Fibroblast of lung (primary cell): ENCODE measurements at places on chromosomes 7 and 10.

GRCh38 chr10:49025347-49025983 lies 85.8 kb upstream of the LRRC18 start:
- no peaks in the 10 kb centered on the region for H3K36me3 ChIP-seq
- H3K4me1 ChIP-seq = no peaks in the 10 kb centered on the region
- no peak for DNase-seq
- H3K27me3 ChIP-seq = no peaks in the 10 kb centered on the region
- no peak overlapping the region for H3K27ac ChIP-seq
- H3K4me3 ChIP-seq = no peak overlapping the region

- H3K27ac ChIP-seq = no peak overlapping the region
- no peaks in the 10 kb centered on the region for H3K36me3 ChIP-seq
- H3K4me1 ChIP-seq = peaks cover 7% of the 10 kb centered on the region
- H3K27me3 ChIP-seq = no peaks in the 10 kb centered on the region
Observed at GRCh38 chr7:116329686-116330503, 119.6 kb downstream of the TES start.

DNA sequence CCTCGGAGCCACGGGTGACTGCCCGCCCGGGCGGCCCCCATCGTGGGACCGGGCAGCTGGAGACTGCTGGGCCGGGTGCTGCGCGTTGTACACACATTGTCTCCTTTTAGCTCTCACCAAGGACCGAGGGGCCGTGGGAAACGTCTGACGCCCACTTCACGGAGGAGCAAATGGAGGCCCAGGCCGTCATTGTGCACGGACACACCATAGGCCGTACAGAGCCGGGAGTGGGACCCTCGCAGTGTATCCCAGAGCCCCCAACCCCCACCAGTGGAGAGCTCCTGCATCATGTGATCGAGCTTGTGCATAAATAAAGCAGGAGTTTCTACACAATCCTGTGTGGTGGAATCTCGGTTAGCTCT lies 722 bp downstream of the DENND10 start:
- peak overlapping the region; percentile 75 for H3K4me3 ChIP-seq
- no peak overlapping the region for H3K27ac ChIP-seq
- H3K36me3 ChIP-seq = no peaks in the 10 kb centered on the region
- peak; percentile 18 for DNase-seq

DNA sequence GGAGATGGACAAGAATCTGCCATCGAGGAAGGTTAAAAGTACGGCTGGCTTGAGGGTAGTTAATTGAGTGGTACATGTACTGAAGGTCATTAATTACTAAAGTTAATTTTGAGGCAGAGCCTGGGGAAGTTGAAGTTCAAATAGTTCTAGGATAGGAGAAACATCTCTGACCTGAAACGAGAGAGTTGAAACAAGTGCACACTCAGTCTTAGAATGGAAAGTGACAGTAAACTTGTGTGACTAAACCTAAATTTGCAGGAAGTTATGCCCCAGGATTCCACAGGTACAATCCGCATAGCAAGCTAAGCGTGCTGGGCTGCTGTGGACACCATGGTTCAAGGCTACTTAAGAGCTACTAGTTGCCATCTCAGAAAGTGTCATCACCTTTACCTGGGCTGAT lies 209.9 kb downstream of the CHCHD3 start:
- no peak overlapping the region for H3K27ac ChIP-seq
- no peaks in the 10 kb centered on the region for H3K36me3 ChIP-seq
- no peak overlapping the region for H3K4me3 ChIP-seq
- no peak for DNase-seq

- peak; percentile 53 for DNase-seq
- H3K4me1 ChIP-seq = no peaks in the 10 kb centered on the region
- H3K27ac ChIP-seq = no peak overlapping the region
- no peaks in the 10 kb centered on the region for H3K27me3 ChIP-seq
- no peak overlapping the region for H3K4me3 ChIP-seq
Observed at GRCh38 chr7:147182874-147183273, 1066.3 kb downstream of the CNTNAP2 start.

DNA sequence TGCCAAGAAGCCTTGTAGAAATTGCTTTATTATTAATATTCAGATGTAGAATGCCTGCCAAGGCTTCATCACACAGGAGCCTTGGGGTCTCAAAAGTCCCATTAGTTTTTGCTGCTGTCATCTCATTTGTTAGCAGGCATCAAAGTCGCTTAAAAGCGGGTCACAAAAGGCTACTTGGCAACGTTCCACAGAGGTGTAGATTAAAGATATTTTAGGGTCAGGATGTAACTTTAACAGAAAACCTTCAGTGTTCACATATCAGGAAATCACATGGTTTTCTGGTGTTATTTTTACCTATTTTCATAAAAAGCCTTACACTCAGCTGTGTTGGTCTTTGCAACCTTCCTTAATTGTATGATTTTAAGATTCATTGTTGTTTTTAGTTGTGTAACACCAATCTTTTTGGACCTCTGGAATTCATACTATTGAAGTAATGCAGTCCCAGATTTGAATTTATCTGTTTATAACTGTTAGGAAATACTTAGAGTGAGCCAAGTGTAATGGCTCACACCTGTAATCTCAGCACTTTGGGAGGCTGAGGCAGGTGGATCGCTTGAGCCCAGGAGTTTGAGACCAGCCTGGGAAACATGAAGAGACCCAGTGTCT lies 65.3 kb downstream of the TET1 start:
- H3K27ac ChIP-seq = no peak overlapping the region
- H3K27me3 ChIP-seq = no peaks in the 10 kb centered on the region
- no peaks in the 10 kb centered on the region for H3K4me1 ChIP-seq
- H3K4me3 ChIP-seq = no peak overlapping the region

DNA sequence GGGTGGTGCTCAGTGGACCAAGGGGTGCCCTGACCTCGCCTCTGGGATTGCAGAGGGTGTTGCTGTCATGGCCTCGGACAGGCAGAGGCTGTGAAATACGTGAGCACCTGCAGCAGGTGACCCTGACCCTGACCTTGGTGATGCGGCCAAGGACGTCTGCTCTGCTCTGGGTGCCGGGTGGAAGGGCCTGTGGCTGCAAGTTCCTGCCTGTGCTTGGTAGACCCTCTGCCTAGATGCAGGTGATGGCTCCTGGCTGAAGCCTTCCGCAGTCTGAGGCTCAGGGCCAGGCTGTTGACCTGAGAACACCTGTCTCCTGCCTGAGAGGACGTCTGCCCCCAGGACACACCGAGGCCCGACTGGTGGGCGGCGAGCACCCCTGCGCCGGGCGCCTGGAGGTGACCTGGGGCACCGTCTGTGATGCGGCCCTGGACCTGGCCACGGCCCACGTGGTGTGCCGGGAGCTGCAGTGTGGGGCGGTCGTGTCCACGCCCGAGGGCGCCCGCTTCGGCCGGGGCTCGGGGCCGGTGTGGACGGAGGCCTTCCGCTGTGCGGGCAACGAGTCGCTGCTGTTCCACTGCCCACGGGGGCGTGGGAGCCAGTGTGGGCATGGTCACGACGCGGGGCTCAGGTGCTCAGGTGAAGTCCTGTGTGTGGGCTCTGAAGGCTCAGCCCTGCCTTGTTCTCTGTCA lies 4.4 kb downstream of the SCART1 start:
- no peak for DNase-seq
- no peak overlapping the region for H3K27ac ChIP-seq
- H3K27me3 ChIP-seq = no peaks in the 10 kb centered on the region
- H3K4me1 ChIP-seq = no peaks in the 10 kb centered on the region

DNA sequence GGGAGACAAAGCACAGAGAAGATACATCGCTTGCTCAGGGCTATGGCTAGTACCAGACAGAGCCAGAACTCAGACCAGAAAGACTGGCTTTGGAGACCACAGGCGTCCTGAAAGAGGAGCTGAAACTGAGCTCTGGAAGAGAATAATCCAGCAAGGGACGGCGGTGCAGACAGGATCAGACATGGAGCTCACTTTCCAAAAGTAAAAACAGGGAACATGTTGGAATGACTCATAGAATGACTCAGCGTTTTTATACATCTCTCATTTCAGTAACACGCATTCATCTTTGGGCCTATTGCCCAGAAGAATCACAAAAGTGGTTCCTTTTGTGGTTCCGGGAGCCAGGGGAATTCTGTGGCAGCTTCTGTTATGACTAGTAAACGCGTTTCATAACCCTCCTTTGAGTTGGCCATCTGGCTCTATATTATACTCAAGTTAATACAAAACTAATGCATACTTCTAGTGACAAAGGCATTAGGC lies 37.2 kb downstream of the PLEKHS1 start:
- DNase-seq = peak; percentile 98
- H3K27me3 ChIP-seq = no peaks in the 10 kb centered on the region
- no peaks in the 10 kb centered on the region for H3K36me3 ChIP-seq

- H3K27me3 ChIP-seq = no peaks in the 10 kb centered on the region
- H3K27ac ChIP-seq = no peak overlapping the region
- no peaks in the 10 kb centered on the region for H3K4me1 ChIP-seq
- H3K4me3 ChIP-seq = no peak overlapping the region
- no peak for DNase-seq
Observed at GRCh38 chr7:77691892-77692491, 4.3 kb upstream of the RSBN1L start.

GRCh38 chr10:48343106-48343505 lies 36.6 kb downstream of the MAPK8 start:
- no peaks in the 10 kb centered on the region for H3K27me3 ChIP-seq
- H3K36me3 ChIP-seq = no peaks in the 10 kb centered on the region
- no peak overlapping the region for H3K27ac ChIP-seq
- H3K4me1 ChIP-seq = peaks cover 4% of the 10 kb centered on the region

GRCh38 chr7:50957431-50957830 lies 174.7 kb upstream of the GRB10 start:
- H3K27ac ChIP-seq = no peak overlapping the region
- H3K36me3 ChIP-seq = no peaks in the 10 kb centered on the region
- H3K27me3 ChIP-seq = no peaks in the 10 kb centered on the region
- no peaks in the 10 kb centered on the region for H3K4me1 ChIP-seq

- no peaks in the 10 kb centered on the region for H3K4me1 ChIP-seq
- peaks cover under 1% of the 10 kb centered on the region for H3K36me3 ChIP-seq
- H3K4me3 ChIP-seq = no peak overlapping the region
- H3K27me3 ChIP-seq = no peaks in the 10 kb centered on the region
Observed at GRCh38 chr7:39644170-39644569, 20.8 kb downstream of the RALA start.

DNA sequence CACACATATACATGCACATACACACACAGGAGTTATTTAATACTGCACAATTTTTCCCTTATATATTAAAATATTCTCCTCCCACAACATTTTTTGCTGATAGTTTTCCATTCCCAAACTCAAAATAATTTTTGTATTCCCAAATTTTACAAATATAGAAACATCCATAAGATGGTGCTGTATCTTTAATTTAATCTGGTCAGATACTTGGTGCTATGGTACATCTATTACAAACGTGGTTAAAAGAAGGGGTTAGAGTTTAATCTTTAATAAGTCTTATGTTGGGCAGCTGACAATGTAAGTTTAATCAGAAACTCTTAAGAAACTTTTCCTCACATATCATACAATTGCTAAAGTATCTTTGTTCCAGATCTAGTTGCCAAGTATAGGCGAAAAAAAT lies 10.2 kb upstream of the CADPS2 start:
- H3K27me3 ChIP-seq = no peaks in the 10 kb centered on the region
- H3K27ac ChIP-seq = no peak overlapping the region
- no peaks in the 10 kb centered on the region for H3K4me1 ChIP-seq
- no peak overlapping the region for H3K4me3 ChIP-seq
- no peak for DNase-seq

- DNase-seq = no peak
- H3K4me3 ChIP-seq = no peak overlapping the region
- H3K27ac ChIP-seq = no peak overlapping the region
- H3K27me3 ChIP-seq = no peaks in the 10 kb centered on the region
Observed at GRCh38 chr10:96441987-96442643, 71.6 kb downstream of the TLL2 start.

DNA sequence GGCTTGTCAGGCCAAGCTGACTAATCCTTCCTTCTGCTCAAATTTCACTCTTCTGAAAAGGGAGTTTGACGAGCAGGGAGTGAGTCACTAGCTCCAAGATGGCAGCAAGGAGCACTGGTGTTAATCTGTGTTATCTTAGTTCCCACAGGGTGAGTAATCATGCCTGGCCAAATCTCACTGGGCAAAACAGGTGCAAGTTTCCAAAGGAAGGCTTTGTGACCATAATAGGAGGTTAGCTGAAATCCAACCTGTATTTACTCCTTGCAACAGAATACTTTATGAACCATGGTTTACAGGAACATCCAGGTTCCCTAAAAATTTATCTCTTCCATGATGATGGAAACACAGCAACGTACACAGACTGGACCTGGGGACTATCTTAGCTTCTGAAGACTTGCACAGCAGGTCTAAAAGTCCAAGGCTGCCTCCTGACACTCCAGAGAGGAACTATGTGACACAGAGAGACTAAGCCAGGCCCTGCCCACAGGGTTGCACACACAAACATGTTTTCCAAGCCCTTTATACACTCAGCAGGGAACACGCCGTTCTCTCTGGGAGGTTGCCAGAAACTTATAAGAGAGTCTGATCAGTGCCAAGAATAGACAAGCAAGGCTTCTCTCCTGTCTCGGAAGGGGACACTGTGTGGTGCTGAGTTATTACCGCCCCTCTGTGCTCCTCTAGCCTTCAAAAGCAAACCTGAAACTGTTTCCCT lies 46.3 kb downstream of the PDK4 start:
- H3K4me1 ChIP-seq = peaks cover 7% of the 10 kb centered on the region
- H3K4me3 ChIP-seq = no peak overlapping the region
- no peak overlapping the region for H3K27ac ChIP-seq

- H3K27me3 ChIP-seq = no peaks in the 10 kb centered on the region
- H3K27ac ChIP-seq = no peak overlapping the region
- peak; percentile 39 for DNase-seq
- no peak overlapping the region for H3K4me3 ChIP-seq
Observed at GRCh38 chr10:104446151-104446550, 92.5 kb downstream of the CFAP58 start.

- H3K27me3 ChIP-seq = no peaks in the 10 kb centered on the region
- H3K27ac ChIP-seq = no peak overlapping the region
- H3K4me3 ChIP-seq = no peak overlapping the region
- H3K36me3 ChIP-seq = no peaks in the 10 kb centered on the region
- H3K4me1 ChIP-seq = no peaks in the 10 kb centered on the region
- DNase-seq = no peak
Observed at GRCh38 chr10:131240691-131241090, 70.8 kb downstream of the TCERG1L start.

- H3K4me1 ChIP-seq = peaks cover 6% of the 10 kb centered on the region
- H3K4me3 ChIP-seq = no peak overlapping the region
- H3K27ac ChIP-seq = no peak overlapping the region
Observed at GRCh38 chr10:133274751-133275683, 1.7 kb downstream of the ADAM8 start.
